ENCODE measurements at places on chromosomes 7 and 10.

- DNase-seq: peak; percentile 78
Measured at GRCh38 chr10:124685261-124685660, 58.9 kb downstream of the FAM53B start.

- DNase-seq: peak; percentile 84
Measured at GRCh38 chr7:51067757-51068156, 248.9 kb downstream of the COBL start.

GRCh38 chr10:95987685-95988426, 55.5 kb upstream of the CCNJ start:
- no peak for DNase-seq

DNA sequence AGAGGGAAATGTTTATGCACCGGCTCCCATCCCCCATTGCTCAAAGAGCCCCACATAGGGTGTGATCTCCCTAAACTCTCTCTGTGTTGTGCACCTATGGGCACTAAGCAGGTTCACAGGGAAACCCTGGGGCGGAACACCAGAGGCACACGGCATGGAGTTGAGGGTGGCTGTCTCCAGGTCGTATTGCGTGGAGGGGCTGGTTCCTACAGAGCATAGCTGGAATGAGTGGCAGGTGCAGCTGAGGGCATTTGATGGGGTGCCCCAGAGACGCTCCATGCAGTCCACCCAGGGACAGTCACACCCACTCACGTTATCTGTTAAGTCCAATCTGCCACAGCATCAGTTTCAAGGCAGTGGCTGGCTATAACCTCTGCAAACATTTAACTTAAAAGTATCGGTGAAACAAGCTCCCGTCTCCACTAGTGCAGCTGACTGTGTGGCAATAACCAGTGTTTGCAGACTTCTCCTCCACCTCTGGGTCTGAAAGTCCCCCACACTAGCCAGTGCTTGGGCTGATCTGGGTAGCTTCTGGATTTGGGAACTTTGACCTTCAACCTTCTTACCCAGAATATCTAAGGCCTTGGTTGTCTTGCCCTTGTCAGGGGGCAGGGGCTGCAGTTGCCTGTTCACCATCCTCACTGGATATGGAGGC, 249.2 kb upstream of the ZNF32 start:
- DNase-seq: no peak

GRCh38 chr7:2191016-2191415, 41.7 kb downstream of the MAD1L1 start:
- no peak for DNase-seq

- no peak for DNase-seq
Measured at GRCh38 chr10:125080984-125081383, 79.4 kb downstream of the CTBP2 start.

- DNase-seq: no peak
Measured at GRCh38 chr7:51455086-51455485, 138.5 kb upstream of the COBL start.

- no peak for DNase-seq
Measured at GRCh38 chr10:124083740-124084397, 9.5 kb downstream of the CHST15 start.

DNA sequence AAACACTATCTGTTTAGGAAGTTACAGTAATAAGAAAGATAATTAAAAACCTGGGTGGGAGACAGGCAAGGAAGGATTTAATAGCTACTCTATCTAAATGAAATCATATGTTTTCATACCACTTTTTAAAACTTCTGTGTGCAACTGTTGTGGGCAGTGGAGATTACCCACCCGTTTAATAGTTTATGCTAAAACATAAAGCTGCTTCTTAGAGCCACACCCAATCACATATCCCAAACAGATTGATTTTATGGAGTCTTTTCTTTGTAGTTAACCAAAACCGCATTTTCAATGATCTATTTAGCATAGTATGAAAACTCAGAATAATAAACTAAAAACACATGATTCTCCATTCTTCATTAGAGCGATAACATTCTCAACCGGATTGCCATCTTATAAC, 304.1 kb downstream of the AGMO start:
- no peak for DNase-seq

DNA sequence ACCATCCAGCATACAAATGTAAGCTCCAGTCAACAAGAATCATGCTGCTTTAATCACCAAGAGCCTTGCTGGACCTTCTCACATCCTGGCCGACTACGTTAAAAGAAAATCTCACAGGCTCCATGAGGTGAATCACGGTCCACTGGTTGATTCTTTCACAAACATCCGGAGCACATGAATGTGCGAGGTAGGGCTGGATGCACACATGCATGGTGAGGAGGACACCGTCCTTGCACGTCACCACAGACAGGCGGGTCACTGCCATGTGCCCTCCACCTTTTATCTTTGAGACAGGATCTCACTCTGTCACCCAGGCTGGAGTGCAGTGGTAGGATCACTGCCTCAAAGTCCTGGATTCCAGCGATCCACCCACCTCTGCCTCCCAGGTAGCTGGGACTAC, 265.1 kb downstream of the PARD3 start:
- no peak for DNase-seq

DNA sequence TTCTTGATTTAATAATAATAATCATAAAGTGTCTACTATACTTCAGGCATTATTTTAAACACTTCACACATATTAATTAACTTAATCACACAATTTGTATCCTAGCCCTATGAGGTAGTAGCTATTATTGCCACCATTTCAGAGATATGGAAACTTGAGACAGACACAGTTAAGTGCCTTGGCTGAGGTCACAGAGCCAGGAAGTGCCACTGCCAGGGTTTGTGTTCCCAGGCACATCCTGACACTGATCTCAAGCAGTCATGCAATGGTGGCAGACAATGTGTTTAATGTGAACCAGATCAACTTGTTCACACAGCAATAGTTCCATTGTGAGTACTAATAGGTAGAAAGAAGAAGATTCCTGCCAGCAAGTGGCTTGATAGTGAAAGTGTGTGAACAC, 666.0 kb downstream of the SUGCT start:
- DNase-seq: no peak

- peak; percentile 85 for DNase-seq
Measured at GRCh38 chr7:29408841-29409243, 154.8 kb upstream of the PRR15 start.

DNA sequence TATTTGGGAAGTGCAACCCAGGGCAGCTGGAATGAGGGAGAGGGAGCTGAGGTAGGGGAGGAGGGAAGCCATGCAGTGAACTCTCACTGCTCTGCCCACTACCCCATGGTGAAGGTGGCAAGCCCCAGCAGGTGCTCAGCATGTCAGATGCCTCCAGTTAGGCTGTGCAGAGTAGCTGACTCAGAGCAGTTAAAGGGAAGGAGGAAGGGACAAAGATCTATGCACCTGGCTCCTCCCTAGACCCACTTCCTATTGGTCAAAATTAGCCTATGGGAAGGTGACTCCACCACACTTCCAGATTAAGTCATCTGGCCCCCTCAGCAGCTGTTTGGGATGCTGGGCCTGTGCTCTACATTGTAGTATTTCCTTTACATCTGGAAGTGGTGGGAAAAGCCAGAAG, 125.7 kb upstream of the MTPN start:
- DNase-seq: no peak

- DNase-seq: no peak
Measured at GRCh38 chr7:100895701-100895955, at the start of gene ACHE. Gene ACHE (minus strand): TSS chr7:100895888. CDS start chr7:100894232, 1,656 bp downstream.

GRCh38 chr7:105399043-105399725, 10.5 kb upstream of the SRPK2 start:
- peak; percentile 51 for DNase-seq

DNA sequence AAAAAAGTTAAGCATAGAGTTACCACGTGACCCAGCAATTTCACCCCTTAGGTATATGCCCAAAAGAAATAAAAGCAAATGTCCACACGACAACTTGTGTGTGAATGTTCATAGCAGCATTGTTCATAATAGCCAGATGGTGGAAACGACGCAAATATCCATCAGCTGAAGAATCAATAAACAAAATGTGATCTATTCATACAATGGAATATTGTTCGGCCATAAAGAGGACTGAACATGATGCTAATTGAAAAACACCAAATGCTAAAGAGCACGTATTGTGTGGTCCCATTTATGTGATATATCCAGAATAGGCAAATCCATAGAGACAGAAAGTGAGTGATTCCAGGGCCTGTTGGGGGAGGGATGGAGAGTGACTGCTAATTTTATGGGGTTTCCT, 18.3 kb upstream of the USP6NL start:
- DNase-seq: no peak

GRCh38 chr7:16590424-16590823, 55.1 kb downstream of the ANKMY2 start:
- peak; percentile 53 for DNase-seq

- no peak for DNase-seq
Measured at GRCh38 chr7:57216340-57216739, 84.1 kb upstream of the ZNF479 start.

DNA sequence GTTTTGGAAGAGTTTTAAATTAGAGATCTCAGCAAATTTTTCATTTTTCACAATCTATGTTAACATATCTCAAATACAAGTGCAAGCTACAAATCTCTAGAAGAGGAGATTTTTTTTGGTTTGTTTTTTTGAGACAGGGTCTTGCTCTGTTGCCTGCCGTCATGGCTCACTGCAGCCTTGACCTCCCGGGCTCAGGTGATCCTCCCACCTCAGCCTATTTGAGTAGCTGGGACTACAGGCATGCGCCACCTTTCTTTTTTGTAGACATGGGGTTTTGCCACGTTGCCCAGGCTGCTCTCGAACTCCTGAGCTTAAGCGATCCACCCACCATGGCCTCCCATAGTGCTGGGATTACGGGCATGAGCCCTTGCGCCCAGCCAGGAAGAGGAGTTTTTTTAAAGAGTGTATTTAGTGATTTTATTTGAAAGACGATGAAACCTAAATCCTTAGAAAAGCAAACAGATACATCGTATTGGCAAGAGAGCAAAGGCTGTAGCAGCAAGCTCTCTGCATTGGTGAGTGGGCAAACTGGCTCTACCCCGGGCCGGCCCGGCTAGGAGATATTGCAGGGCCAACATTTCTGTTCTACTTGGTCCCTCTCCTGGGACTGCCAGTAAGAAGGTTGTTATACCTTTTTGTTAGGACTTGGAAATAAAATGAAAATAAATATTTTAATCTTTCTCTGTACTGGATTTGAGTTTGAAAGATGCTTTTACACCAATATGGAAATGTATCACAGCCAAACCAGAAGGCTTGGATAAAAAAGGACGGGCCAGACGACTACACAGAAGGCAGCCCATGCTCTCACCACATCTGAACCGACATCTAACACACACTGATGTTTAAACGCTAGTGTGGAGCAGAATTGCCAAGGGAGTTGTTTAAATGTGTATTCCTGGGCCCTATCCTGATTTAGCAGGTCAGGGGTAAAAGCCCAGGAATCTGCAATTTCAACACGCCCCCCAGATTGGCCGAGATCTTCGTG, 49.6 kb upstream of the RHEB start:
- DNase-seq: no peak

- DNase-seq: peak; percentile 3
Measured at GRCh38 chr7:116752305-116753074, 80.5 kb downstream of the MET start.
